Left cardiac atrium (tissue), 4 donors: ENCODE measurements at places on chromosomes 13 and 19.

- DNase-seq, result no peak
These were observed 70.6 kb downstream of the MTUS2 start for GRCh38 chr13:28890712-28891111.

DNA sequence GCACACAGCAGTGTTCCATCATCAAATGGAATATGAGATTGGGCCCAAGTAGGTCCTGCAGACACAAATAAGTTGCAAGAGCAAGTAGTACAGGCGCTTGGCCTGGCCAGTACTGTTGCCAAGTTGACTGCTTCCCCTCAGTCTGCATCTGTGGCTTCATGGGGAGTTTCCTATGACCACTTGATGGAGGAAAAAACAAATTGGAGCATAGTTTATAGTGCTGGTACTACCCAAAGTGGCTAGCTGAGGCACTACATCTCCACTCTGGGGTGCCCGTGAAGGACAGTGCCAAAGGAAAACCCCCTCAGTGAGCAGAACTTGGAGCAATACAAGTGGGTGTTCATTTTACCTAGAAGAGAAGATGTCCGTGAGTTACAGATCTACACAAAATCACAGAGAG is 10.6 kb upstream of the ALOX5AP start:
- no peak for DNase-seq

- DNase-seq, result peak; percentile 51
These were observed 1.7 kb downstream of the MPV17L2 start for GRCh38 chr19:18194554-18195238.

DNA sequence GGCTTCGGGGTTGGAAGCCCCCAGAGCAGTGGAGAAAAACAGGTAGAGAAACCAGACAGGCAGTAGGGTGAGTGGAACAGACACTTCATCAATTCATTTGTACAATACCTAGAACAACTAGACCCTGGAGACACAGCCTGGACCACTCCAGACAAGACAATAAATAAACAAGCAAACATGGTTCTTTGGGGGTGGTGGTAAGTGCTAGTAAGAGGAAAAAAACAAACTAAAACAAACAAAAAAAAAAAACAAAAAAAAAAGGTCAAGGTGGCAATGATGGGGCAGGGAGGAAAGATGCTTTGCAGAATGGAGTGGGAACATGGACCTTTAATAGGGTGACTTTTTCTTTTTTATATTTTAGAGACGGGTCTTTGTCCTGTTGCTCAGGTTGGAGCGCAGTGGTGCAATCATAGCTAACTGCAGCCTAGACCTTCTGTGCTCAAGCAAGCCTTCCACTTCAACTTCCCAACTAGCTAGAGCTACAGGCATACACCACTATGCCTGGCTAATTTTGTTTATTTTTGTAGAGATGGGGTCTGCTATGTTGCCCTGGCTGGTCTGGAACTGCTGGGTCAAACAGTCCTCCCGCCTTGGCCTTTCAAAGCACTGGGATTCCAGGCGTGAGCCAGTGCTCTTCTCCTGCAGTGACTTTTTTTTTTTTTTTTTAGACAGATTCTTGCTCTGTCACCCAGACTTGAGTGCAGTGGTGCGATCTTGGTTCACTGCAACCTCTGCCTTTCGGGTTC is 3.1 kb downstream of the JUNB start:
- DNase-seq, result no peak

DNA sequence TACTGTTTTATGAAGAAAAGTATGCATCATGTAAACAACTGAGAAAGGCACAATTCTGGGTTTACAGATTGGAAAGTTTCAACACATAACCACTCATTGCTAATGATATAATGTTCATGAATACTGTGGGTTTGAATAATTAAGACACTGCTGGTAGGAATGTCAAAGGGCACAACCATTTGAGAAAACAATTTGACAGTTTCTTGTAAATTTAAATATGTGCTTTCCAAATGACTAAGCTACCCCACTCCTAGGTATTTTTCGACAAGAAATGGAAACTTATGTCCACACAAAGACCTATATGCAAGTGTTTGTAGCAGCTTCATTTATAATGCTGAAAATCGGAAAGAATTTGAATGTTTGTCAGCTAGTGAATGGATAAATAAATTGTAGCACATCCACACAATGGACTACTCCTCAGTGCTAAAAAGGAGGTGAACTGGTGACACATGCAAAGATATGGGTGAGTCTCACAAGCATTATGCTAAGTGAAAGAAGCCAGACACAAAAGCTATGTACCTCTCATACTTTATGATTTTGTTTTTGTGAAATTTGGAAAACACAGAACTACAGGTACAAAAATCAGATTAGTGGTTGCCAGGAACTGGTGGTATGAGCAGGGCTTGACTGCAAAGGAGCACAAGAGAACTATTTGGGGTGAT is 44.8 kb upstream of the FLT1 start:
- DNase-seq, result no peak

- DNase-seq, result no peak
These were observed 5.9 kb downstream of the ANGPTL6 start for GRCh38 chr19:10096615-10096963.

DNA sequence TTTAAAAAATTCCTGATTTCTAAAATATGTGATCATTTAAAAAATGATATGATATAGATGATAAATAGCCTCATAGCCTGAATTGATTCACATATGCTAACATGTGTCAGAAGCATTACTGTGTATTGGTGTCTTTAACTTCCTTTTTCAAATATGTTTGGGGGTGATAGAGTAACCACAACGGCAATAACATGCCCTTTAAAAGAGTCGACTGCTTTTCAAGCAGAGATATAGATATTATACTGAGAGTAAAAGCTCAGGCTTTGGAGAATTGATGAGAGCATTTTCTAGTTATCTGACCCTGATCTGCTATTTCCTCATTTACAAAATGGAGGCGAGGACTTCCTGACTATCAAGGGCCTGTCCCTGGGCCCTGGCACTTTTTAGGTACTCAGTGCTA is 260.5 kb downstream of the DCT start:
- no peak for DNase-seq

DNA sequence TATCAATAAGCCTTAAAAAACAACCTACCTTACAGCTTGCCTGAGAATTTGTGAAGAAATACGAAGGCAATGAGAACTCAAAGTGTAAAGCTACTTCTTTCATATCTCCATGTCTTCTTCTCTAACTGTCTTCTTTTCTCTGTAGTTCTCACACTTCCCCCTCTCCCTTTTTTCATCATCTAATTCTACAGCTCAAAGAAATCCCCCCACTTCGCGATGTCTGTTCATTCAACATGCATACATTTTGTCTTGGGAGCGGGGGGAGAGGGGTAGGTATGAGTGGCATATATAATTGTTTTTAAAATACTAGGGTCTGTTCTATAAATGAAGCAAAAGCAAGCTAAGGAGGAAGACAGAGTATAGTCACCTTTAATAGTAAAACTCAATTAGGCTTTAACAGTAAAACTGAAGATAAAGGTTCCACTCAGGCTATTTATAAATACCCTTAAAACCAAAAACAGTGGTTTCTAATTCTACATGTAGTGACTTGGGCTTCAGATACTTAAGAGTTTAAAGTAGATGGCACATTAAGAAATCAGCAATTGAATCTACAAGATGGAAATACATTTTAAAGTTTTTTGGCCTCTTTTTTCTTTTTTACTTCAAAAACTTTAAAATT is 106.9 kb downstream of the KLF12 start:
- DNase-seq, result no peak

DNA sequence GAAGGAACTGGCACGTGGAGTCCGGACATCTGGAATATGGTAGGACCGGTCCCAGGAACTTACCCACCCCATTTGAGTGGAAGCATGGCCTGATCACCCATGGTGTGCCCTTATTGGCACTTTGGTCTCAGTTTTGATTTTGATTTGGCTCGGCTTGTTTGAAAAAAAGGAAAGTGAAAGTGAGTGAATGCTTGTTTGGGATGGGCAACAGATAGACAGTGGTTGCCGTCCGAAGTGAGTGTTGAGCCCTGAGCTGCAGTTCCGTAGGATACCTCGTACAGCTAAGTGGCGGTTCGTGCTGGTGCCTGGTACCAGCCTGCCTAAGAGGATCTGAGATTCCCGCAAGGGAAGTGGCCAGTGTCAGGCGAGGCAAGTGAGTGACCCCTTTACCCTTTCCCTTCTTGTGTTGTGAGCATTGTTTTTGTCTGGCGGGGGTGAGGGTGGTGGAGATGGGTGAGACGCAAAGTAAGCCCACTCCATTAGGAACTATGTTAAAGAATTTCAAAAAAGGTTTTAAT is 605.8 kb downstream of the UQCRFS1 start:
- DNase-seq, result no peak

GRCh38 chr19:48630296-48631063 is 6.7 kb downstream of the DBP start:
- peak; percentile 90 for DNase-seq

- DNase-seq, result no peak
These were observed 41.4 kb upstream of the ZNF83 start for GRCh38 chr19:52679598-52679997.

- DNase-seq, result no peak
These were observed 25.3 kb upstream of the PTPRS start for GRCh38 chr19:5365905-5366304.

DNA sequence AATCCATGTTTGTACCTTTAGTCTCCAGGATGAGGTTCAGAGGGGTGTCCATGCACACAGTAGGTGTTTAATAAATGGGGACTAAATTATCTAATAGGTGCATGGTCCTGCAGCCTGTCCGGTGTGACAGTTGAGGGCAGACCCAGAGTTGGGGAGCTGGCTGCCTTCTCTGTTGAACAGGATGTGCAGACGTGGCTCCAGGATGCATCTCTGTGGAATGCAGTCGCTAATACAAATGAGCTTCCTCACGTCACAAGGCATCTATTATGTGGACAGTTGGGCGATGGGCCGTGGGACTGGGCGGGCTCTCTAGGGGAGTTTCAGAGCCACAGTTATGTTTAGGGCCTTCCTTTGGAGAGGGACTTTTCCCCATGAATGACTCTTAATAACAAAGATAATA is 71.0 kb downstream of the SIPA1L3 start:
- DNase-seq, result no peak

GRCh38 chr19:1070576-1070930 is 3.6 kb downstream of the ARHGAP45 start:
- DNase-seq, result no peak

DNA sequence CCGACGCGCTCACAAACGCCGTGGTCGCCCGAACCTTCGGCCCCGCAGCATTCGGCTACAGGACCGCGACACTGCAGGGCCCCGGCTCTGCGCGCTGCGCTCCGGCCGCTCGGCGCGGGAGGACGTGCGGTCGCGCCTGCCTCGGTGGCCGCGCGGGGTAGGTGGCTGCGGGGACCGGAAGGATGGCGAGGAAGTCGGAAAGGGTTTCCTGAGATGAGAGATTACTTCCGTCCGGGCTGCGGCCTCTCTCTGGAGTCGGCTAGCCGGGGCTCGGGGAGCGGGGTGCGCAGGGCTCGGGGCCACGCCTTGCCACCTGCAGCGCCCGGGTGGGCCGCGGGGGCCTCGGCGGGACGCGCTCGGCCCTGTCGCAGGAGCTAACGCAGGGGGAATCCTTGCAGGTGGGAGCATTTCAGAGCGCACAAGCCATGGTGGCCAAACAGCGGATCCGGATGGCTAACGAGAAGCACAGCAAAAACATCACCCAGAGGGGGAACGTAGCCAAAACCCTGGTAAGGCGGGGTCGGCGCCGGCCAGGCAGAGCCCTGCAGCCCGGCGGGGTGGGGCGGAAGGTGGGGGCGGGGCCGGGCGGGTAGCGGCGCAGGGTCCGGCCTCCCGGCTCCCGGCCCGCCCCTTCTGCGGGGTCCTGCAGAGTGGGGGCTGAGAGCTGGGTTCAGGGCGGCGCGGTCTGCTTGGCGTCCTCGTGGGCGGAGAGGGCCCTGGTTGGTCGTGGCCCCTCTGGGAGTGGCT is at the start of gene SERP2:
TSS of gene SERP2 (plus strand) at position 224 of the 747 bp plus-strand sequence. CDS start at position 426, 202 bp downstream.
- DNase-seq, result peak; percentile 53

- no peak for DNase-seq
These were observed 2.9 kb downstream of the FFAR1 start for GRCh38 chr19:35350591-35350990.

DNA sequence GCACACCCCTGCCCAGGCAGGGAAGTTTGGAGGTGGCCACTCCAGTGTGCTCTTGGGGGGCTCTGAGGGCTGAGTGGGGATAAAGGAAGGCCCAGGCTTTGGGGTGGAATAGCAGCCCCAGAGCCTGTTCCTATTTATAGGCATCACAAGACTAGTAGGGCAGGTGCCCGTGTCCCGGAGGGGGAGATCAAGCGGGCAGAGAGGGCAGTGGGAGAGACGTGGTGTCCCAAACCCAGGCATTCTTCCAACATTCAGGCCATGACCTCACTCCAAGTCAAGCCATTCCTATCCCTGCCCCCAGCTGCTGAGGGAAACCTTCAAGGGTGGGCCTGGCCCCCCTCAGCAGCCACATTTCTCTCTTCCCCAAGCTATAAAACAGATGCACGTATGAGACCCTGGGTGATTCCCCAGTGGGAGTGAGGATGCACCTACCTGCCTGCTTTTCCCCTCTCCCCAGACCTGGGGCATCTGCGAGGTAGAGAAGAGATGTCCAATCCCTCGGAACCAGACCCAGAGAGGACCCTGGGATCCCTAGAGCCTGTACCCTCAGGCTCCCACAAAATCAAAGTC is 3.9 kb downstream of the WIZ start:
- no peak for DNase-seq

GRCh38 chr19:11378319-11379189 is 4.1 kb downstream of the SWSAP1 start:
- DNase-seq, result peak; percentile 51

- peak; percentile 24 for DNase-seq
These were observed 45.2 kb upstream of the RANBP3 start for GRCh38 chr19:6023085-6023682.

GRCh38 chr19:41253660-41254059 is 10.5 kb upstream of the HNRNPUL1 start:
- no peak for DNase-seq

GRCh38 chr13:103351035-103351828 is 285.0 kb upstream of the SLC10A2 start:
- DNase-seq, result peak; percentile 20

- no peak for DNase-seq
These were observed 310.7 kb downstream of the RFC3 start for GRCh38 chr13:34128661-34129060.

DNA sequence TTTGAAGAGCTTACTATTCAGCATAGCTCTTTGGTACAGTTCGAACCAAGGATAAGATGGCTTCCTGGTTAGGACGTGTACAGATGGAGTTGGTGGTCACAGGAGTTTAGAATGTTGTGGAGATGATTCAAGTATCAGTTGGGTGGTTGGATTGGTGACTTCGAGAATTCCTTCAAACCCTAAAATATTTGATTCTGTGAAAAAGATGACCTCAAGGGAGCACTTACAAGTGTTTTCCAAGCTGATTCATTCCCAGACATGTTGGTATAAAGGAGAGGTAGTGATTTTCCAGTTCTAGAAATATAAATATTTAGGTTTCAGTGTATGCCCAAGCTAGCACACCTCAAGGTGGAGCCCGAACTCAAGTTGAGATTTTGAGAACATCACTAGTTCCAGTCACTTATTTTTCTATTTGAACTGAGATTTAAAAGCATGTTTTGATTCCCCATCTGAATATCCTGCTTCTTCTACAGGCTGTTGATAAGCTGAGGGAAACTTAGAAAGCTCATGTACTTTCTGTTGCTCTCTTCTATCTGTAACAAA is 306.1 kb downstream of the DCT start:
- no peak for DNase-seq
